AG09319 (cell line): ENCODE measurements at places on chromosomes 2 and 18.

DNA sequence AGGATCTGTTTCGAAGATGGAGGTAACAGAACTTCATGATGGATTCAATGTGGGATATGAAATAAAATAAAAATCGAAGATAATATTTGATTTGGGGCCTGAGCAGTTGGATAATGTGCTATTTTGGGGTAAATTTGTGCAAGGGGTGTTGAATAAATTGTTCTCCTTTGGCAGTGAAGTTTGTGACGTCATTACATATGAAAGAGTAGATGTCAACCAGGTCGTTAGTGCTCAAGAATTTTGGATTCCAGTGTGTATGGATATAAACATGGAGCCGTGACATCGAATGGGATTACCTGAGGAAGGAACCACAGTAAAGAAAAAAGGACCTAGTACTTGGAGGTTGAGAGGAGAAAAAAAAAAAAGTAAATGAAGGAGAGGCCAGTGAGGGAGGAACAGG is 253.0 kb downstream of the NCKAP5 start:
- no peak for DNase-seq

GRCh38 chr2:217853301-217853881 is 149.4 kb downstream of the TNS1 start:
- peak; percentile 47 for DNase-seq

DNA sequence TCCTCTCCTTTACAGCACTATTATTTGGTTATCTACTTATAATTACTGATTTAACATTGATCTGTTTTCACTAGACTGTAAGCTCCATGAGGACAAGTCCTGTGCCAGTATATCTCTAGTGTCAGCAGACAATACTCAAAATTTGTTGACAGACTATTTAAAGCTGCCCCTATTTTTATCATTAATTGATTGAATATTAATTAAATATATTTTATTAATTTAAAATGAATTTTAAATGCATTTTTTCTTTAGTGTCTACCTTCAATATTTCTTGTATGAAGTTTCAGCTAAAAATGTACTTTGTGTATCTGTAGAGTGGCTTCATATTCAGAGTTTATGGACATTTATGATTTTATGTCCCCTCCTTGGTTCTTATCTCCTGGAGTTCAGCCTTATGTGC is 26.4 kb upstream of the FHOD3 start:
- DNase-seq = no peak

- DNase-seq = no peak
Measured at GRCh38 chr2:171187819-171188218, 27.1 kb upstream of the TLK1 start.

DNA sequence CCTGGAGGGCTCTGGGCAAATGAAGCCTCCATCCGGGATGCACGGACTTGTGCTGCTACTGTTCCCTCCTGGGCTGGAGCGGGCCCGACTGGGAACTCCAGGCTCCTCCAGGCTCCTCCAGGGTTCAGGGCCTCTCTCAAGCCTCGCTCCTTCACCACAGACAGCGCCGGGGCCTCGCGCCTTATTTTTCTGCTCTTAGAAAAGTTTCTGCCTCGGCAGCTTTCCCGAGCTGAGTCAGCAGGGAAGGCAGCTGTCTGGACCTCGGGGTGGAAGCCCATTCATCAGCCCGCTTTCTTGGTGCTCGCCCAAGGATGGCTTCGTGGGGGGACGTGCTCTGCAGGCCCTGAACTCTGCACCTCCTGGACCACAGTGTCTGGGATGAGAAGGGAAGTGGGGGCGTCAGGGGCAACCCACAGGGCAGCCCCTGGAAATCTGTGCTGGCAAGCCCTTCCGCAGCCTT is 12.9 kb upstream of the TEX51 start:
- DNase-seq = no peak

- no peak for DNase-seq
Measured at GRCh38 chr2:105714141-105714540, 30.6 kb upstream of the NCK2 start.

GRCh38 chr2:64972876-64973275 is 16.3 kb upstream of the SLC1A4 start:
- DNase-seq = no peak

DNA sequence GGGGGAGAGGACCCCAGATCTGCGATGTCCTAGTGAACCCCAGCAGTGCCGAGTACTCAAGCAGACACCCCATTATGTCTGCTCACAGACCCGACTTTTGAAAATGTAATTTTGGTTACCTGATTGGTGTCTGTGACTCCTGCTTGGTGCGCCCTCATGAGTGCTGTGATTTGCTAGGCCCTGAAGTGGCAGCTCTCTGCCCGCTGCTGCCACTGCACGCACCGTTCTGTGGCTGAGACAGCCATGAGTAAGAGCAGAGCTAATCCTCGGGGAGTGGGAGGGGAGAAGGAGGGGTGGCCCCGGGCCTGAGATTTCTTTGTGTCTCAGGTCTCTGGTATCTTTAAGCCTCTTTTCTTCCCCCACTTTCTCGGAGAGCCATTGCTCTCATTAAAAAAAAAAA is 18.2 kb downstream of the FHOD3 start:
- DNase-seq = no peak

- peak; percentile 27 for DNase-seq
Measured at GRCh38 chr2:223970343-223971128, 13.3 kb downstream of the MRPL44 start.

- no peak for DNase-seq
Measured at GRCh38 chr2:42903821-42904575, 111.6 kb upstream of the HAAO start.

DNA sequence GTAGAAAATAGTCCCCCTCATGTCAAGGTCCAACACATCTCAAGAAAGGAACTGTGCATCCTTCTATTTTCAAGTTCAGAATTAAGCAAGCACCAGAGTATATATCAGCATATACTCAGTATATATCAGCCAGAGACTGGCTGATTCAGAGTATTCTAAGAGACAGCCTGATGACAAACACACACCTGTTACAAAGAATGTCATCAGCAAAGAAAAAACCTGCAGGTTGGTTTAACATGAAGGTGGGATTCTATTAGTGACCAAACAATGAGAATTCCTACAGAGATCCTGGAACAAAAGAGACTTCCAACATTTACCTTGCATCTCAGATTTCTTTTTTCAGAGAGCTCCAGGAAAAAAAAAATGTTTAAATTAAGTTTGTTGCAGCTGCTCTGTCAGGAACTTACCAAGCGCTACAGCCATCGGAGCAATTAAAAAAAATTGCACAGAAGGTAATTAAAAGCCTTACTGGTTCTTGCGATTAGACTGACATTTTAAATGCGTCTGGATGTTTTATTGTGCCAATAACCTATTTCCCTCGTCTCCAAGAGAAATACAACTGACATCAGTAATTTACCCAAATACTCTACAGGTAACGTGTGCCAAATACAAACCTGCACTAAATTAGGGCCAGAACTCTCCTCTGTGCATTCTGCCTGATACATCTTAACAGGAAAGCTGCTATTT is 218.1 kb downstream of the HNMT start:
- no peak for DNase-seq

- no peak for DNase-seq
Measured at GRCh38 chr2:108946442-108946841, 42.6 kb downstream of the EDAR start.

DNA sequence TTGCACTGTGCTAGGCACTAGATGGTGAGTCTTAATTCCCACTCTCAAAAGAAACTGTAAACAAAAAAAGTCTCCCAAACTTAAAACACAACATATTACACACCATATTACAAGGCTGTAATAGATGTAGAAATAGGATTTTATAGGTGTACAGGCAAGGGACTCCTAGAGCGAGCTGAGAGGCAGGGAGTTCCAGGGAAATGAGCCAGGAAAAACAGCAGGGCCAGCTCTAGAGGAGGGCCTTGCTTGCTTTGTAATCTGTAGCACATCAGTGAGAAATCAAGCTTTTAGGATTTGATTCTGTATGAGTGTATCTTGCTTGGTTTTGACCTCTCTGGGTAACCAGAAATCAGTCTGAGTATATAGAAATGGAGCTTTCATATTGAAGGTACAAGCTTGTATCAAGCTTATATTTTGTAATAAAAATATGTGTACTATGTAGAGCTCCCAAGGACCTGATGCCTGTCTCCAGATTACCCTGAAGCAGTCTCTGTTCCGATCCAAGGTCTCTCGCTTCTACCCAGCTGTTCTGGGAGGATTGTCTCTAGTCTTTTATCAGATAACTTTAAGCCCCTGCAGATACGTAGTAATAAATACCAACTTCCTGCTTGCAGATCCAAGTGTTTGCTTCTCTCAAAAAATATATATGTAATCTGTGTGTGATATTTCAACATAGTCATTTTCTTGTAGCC is 73.0 kb downstream of the MYO1B start:
- DNase-seq = no peak

- DNase-seq = no peak
Measured at GRCh38 chr2:134785659-134786430, 52.6 kb upstream of the ACMSD start.

- DNase-seq = no peak
Measured at GRCh38 chr2:165902934-165903333, 50.6 kb downstream of the TTC21B start.

GRCh38 chr2:38876407-38876806 is 631 bp downstream of the MORN2 start:
- DNase-seq = no peak

GRCh38 chr2:54589340-54590215 is 133.5 kb downstream of the SPTBN1 start:
- DNase-seq = no peak

DNA sequence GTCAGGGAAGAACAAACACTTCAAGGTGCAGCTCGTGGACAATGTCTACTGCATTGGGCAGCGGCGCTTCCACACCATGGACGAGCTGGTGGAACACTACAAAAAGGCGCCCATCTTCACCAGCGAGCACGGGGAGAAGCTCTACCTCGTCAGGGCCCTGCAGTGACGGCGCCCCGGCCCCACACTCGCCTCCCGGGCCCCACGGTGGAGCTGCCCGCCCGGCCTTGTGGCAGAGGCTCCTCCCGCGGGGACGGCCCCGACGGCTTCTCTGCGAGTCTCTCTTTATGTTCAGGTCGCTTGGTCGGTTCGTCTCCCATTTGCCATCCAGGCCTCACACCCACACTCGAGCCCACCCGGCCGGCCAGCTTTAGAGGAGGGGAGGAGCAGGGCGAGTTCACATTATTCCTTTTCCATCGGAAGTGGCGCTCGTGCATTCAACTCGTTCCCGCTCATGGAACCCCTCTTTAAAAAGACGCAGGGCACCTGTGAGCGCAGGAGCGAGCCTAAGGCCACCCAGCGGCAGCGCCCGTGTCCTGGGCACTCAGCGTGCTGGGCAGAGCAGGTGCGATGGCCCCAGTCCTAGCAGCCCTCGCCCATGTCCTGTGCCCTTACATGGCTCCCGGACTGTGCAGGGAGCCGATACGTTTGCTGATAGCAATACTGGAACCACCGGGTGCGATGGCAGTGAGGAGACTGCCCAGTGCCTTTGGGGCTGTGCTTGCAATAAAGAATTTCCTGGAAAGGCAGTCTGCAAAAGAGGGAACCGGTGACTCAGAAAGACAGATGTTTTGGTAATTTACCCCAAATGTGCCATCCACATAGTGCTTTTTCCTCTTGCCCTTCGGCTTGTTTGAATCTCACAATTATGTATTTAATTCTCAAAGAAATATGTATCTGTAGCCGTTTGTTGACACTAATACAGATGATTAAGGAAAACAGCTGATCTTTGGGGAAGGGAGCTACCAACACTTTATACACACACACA is 148.6 kb downstream of the NCK2 start:
- DNase-seq = peak; percentile 8

DNA sequence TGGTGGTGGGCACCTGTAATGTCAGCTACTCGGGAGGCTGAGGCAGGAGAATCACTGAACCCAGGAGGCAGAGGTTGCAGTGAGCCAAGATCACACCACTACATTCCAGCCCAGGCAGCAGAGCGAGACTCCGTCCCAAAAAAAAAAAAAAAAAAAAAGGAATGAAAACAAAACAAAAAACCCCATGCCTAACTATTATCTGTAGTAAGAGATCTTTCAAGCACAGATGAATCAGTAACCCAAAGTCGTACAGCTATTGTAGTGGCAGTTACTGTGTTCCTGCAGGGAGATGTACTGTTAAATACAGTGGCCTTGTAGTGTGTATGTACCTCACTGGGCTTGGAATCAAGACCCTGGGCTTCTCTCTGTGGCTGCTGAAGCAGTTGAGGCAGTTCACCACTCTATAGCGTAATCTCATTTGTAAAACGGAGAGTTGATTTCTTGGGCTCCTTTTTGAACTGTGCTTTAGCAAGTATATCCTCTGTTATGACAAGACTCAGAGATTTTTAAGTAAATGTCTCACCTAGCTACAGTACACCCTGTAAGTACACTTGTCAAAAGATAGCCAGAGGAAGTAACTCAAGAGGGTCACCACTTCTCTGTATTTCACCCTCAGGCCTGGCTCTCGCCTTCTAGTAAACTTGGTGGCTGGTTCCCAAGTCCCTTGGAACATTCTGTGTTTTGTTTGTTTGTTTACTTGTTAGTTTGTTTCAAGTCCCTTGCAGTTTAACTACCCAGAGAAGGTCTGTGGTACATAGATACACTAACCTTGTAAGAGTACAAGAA is 109.6 kb upstream of the FOSL2 start:
- no peak for DNase-seq
